ENCODE measurements at places on chromosomes 13 and 19.
A peak's percentile ranks its signal among the peaks of the same experiment; 100 is the strongest.

- no peaks in the 10 kb centered on the region for H3K36me3 ChIP-seq
- no peak overlapping the region for H3K27ac ChIP-seq
- peaks cover 19% of the 10 kb centered on the region for H3K27me3 ChIP-seq
- no peaks in the 10 kb centered on the region for H3K4me1 ChIP-seq
- no peak overlapping the region for H3K4me3 ChIP-seq
Measured at GRCh38 chr19:30207357-30207756, 164.8 kb upstream of the ZNF536 start.

GRCh38 chr19:29535214-29535831, 9.5 kb downstream of the VSTM2B start:
- H3K36me3 ChIP-seq = no peaks in the 10 kb centered on the region
- no peak overlapping the region for H3K4me3 ChIP-seq
- no peaks in the 10 kb centered on the region for H3K4me1 ChIP-seq
- DNase-seq = no peak
- H3K27ac ChIP-seq = no peak overlapping the region
- H3K27me3 ChIP-seq = peaks cover 6% of the 10 kb centered on the region

DNA sequence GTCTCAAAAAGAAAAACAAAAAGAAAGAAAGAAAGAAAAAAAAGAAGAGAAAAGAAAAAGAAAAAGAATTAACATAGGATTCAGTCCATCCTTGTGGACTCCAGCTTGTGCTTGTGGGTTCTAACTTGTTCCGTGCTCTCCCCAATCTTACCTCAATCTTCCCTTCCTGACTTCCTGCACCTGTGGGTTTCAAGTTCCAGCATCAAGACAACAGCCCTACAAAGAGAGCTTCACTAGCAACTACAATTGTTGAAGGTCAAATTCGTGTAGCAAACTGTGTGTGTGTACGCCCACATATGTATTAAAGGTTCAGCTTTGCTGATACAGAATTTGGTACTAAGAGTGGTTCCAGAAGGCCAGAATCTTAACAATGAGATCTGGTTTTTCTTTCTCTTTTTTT, 25.3 kb downstream of the FXYD5 start:
- H3K4me3 ChIP-seq = no peak overlapping the region
- no peaks in the 10 kb centered on the region for H3K36me3 ChIP-seq
- no peaks in the 10 kb centered on the region for H3K4me1 ChIP-seq
- 0 out of 2 replicates have a peak, but pooled peaks cover 2% of the 10 kb centered on the region for H3K27me3 ChIP-seq

DNA sequence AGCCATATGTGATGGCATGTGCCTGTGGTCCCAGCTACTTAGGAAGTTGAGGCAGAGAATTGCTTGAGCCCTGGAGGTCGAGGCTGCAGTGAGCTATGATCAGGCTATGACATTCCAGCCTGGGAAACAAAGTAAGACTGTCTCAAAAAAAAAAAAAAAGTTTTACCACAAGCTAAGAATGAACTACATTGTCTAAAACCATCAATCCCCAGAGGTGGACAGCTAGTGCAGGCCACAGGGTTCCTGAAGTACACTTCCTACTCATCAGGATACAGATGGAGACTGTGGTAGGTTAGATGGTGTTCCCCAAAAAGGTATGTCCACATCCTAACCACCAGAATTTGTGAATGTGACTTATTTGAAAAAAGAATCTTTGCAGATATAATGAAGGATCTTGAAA, 63.5 kb upstream of the DOCK9 start:
- H3K27me3 ChIP-seq = no peaks in the 10 kb centered on the region
- H3K4me3 ChIP-seq = no peak overlapping the region
- no peak for DNase-seq

GRCh38 chr13:95677564-95678266, 776 bp downstream of the DNAJC3 start:
- peaks cover 16% of the 10 kb centered on the region for H3K4me1 ChIP-seq
- H3K27me3 ChIP-seq = no peaks in the 10 kb centered on the region
- H3K4me3 ChIP-seq = peak overlapping the region; percentile 86
- peak overlapping the region; percentile 57 for H3K27ac ChIP-seq

DNA sequence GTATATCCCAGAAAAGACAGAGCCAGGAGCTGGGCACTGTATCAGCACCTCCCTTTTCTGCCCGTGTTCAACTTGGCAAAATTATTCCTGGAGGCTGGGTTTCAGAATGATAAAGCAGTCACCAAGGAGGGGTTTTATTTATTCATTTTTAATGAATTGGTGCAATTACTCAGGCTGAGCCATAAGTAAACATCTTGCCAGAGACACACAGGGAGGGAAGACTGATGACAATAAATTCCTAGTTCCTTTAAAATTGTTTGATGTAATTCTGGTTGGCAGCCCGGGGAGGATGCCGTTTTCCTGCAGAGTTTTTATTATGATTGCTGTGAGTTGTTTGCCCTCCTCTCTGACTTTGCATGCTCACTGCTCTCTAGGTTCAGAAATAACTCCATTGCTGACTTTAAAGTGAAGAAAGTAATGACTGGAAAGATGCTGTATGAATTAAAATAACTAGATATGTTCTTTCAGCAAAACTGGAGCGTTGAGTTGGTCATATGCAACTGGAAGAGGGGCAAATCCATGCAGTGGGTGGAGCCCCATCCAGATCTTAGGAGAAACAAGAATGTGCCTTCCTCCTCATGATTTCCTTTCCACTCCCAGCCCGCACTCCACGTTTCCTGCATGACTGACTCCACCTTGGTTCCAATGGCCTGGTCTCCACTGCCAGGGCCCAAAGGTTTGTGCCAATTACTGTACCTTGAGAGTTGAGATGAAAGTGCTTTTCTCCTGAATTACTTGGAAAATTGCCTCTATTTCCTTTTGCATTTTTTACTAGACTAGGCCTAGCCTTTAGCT, 182.1 kb downstream of the RFC3 start:
- no peak for DNase-seq
- no peaks in the 10 kb centered on the region for H3K27me3 ChIP-seq
- no peak overlapping the region for H3K4me3 ChIP-seq
- H3K36me3 ChIP-seq = no peaks in the 10 kb centered on the region
- no peaks in the 10 kb centered on the region for H3K4me1 ChIP-seq

DNA sequence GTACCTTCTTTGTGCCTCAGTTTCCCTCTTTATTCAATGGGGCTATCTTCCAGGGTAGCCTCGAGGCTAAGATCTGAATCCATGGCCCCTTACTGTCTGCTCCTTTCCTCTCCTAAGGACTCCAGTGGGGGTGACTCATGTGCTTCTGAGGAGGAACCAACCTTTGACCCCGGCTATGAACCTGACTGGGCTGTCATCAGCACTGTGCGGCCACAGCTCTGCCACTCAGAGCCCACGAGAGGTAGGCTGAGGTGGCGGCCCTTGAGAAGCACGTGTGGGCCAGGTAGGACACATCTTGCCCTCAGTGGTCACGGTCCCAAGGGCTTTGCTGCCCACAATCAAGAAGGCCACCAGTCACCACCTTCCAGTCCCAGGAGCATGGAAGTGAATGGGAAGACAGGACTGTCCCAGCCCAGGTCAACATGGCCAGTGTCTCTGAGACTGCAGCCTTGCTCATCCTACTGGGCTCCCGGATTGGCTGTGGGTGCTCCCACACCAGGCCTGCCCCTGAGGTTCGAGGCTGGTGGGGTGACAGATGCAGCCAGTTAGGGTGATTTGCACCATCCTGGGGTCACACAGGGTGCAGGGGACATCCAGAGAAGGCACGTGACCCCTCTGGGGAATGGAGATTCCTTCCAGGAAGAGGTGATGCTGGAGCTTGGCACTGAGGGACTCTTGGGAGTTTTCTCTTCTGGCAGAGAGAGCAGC, 2.8 kb downstream of the TBC1D17 start:
- DNase-seq = no peak
- peaks cover 4% of the 10 kb centered on the region for H3K36me3 ChIP-seq
- H3K27ac ChIP-seq = no peak overlapping the region
- peaks cover 8% of the 10 kb centered on the region for H3K4me1 ChIP-seq
- H3K4me3 ChIP-seq = no peak overlapping the region

- no peaks in the 10 kb centered on the region for H3K36me3 ChIP-seq
- H3K4me3 ChIP-seq = peak overlapping the region; percentile 45
- DNase-seq = no peak
- H3K4me1 ChIP-seq = peaks cover 17% of the 10 kb centered on the region
- H3K27ac ChIP-seq = peak overlapping the region; percentile 79
- H3K27me3 ChIP-seq = no peaks in the 10 kb centered on the region
Measured at GRCh38 chr19:1906985-1907562, 1.9 kb downstream of the ADAT3 start.

DNA sequence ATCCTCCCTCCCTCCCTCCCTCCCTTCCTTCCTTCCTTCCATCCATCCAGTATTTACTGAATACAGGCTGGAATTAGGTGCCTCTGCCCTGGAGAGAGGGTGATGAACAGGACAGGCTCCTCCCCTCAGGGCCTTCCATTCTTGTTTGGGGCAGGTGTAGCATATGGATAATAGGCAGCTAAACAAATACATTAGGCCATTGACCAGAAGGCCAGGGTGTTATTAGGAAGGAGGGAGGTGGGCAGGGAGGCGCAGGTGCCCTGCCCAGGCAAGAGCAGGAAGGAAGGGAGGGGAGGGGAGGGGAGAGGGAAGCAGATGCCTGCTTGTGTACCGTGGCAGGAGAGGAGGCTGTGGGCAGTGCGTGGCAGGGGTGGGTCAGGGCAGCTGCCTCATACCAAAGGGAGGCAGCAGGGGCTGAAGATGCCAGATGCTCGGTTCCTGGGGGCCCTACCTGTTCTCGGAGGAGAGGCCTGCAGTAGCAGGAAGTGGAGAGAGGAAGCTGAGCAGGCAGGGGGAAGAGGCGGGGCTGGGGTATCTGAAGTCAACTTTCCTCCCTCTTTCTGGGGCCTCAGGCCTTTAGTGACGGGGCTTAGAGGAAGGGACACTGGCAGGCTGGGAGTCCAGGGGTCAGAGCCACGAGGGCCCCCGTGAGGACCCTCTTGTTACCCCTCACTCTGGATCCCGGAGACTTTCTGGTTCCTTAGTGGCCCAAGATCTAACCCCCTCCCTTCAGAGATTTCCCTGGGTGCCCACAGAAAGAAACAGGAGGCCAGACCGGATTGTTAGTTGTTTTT, at the start of gene RINL:
TSS of gene RINL (minus strand) at position 495 of the 794 bp plus-strand sequence. CDS start 1,533 bp downstream, outside the sequence.
- no peaks in the 10 kb centered on the region for H3K36me3 ChIP-seq
- peaks cover 7% of the 10 kb centered on the region for H3K4me1 ChIP-seq
- H3K27ac ChIP-seq = peak within 1 kb of the TSS; percentile 5
- H3K27me3 ChIP-seq = no peaks in the 10 kb centered on the region

DNA sequence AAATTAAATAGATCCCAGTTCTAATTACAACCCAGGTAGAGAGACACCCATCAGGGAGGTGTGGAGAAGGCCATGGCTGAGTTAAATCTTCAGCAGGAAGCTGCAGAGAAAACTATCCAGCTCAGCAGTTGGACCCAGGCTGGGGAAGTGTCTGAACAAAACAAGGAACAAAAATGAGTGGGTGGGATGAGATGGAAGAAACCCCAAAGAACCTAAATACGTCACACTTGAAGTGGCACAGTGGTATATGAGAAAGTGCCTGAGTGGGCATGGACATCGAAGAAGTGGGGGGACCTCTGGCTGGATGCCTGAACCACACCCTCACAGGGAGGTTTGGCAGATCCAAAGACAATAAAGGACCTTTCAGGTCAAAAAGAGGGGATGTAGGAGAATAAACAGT, 3.5 kb upstream of the EPHX3 start:
- no peaks in the 10 kb centered on the region for H3K4me1 ChIP-seq
- H3K27me3 ChIP-seq = no peaks in the 10 kb centered on the region
- DNase-seq = no peak
- no peak overlapping the region for H3K27ac ChIP-seq
- no peak overlapping the region for H3K4me3 ChIP-seq

DNA sequence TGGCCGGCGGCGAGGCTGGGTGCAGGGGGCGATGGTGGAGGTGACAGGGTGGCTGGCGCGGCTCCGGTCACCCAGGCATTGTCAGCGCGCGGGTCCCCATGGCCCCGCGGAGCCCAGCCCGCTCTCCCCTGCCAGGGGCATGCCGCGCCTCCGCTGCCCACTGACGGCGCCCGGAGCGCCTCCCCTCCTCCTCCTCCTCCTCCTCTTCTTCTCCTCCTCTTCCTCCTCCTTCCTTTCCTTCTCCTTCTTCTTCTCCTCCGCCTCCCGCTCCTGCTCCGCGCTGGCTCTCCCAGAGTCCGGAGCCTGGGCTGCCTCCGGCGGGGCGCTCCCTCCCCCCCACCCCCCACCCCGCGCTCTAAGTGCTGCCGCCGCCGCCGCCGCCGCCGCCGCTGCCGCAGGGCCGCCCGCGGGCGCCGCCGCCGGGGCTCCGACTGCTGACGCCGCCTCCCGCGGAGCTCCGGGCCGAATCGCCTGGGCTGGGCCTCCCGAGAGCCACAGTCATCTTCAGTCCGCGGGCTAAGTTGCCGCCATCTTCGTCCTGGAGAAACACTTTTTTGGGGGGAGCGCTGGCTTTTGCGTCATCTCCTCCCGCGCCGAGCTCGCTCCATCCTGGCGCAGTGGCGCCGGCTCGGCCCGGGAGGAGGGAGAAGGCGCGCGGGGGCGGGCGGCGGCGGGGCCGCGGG, 348.3 kb downstream of the LIG4 start:
- no peaks in the 10 kb centered on the region for H3K4me1 ChIP-seq
- H3K4me3 ChIP-seq = peak overlapping the region; percentile 52
- no peaks in the 10 kb centered on the region for H3K36me3 ChIP-seq
- H3K27me3 ChIP-seq = no peaks in the 10 kb centered on the region

DNA sequence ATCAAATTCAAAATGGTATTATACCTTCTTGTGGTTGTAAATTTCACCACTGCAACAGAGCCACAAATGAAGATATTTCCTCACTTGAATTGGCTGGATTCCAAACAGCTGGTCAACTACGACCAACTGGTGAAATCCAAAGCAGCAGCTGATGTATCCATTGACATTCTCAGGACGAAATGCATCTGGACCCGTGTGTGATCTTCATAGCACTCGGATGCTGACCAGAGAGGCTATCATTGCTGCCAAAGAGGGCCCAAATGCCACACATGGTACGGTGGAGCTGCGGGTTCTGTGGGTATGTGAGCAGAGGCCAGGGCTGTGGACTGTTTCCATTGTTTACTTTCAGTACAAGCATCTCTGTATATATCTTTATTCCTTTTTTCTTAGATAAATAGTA, 25.6 kb upstream of the PCCA start:
- H3K4me3 ChIP-seq = no peak overlapping the region
- no peaks in the 10 kb centered on the region for H3K4me1 ChIP-seq
- no peaks in the 10 kb centered on the region for H3K27me3 ChIP-seq
- H3K27ac ChIP-seq = no peak overlapping the region
- no peak for DNase-seq

GRCh38 chr19:50893047-50893736, 18.0 kb downstream of the KLK4 start:
- no peaks in the 10 kb centered on the region for H3K27me3 ChIP-seq
- H3K36me3 ChIP-seq = no peaks in the 10 kb centered on the region
- no peak overlapping the region for H3K4me3 ChIP-seq
- no peaks in the 10 kb centered on the region for H3K4me1 ChIP-seq
- DNase-seq = no peak

GRCh38 chr13:109819874-109820273, 33.5 kb upstream of the IRS2 start:
- no peaks in the 10 kb centered on the region for H3K4me1 ChIP-seq
- H3K4me3 ChIP-seq = no peak overlapping the region
- H3K27ac ChIP-seq = no peak overlapping the region
- no peaks in the 10 kb centered on the region for H3K36me3 ChIP-seq

GRCh38 chr19:44846455-44847143, 502 bp downstream of the NECTIN2 start:
- no peak for DNase-seq
- H3K4me1 ChIP-seq = peaks cover 25% of the 10 kb centered on the region
- H3K27me3 ChIP-seq = no peaks in the 10 kb centered on the region
- H3K36me3 ChIP-seq = peaks cover 6% of the 10 kb centered on the region
- H3K4me3 ChIP-seq = peak overlapping the region; percentile 93
- peak overlapping the region; percentile 94 for H3K27ac ChIP-seq

- H3K27me3 ChIP-seq = no peaks in the 10 kb centered on the region
- H3K36me3 ChIP-seq = no peaks in the 10 kb centered on the region
- DNase-seq = no peak
- H3K4me3 ChIP-seq = no peak overlapping the region
- no peak overlapping the region for H3K27ac ChIP-seq
Measured at GRCh38 chr19:45110851-45111266, 17.9 kb downstream of the PPP1R37 start.

Data from Panc1 (cell line).